ENCODE measurements at places on chromosomes 12 and 14. TPM values are rescaled to one million over a fixed set of nuclear protein-coding genes. Genes with fewer than 3 reads are reported as not detected.

Gene KCNA1
- total RNA-seq = not detected

Gene GLIPR1L2
- 2.5 TPM for total RNA-seq

DNA sequence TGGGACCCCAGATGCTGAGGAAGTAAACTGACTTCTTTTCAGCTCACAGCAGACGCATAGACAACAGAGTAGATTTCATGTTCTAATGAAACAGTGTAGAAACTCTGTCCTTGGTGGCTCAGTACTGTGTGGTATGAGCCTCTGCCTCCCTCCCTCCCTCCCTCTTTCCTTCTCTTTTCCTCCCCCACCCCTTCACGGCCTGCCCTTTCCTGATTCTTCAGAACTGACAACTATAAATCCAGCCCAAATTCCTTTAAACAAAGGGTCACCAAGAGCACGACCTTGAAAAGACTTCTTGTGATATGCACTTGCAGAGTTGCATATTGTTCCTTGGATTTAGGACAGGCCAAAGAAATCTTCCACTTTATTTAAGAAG lies 164.0 kb downstream of the ETV6 start:
- DNase-seq = no peak

- no peak for DNase-seq
Observed at GRCh38 chr14:29320286-29320685, 553.7 kb downstream of the FOXG1 start.

Gene FOXN3
- 272 TPM for total RNA-seq

Gene IKZF4
- 3.8 TPM for total RNA-seq

All from suprapubic skin (tissue), 4 donors.